ENCODE measurements at places on chromosomes 1 and 21.

GRCh38 chr1:226792368-226792767 is 53.3 kb upstream of the ITPKB start:
- no peak for DNase-seq

- DNase-seq = no peak
Observed at GRCh38 chr1:56028244-56028643, 551.1 kb downstream of the PLPP3 start.

DNA sequence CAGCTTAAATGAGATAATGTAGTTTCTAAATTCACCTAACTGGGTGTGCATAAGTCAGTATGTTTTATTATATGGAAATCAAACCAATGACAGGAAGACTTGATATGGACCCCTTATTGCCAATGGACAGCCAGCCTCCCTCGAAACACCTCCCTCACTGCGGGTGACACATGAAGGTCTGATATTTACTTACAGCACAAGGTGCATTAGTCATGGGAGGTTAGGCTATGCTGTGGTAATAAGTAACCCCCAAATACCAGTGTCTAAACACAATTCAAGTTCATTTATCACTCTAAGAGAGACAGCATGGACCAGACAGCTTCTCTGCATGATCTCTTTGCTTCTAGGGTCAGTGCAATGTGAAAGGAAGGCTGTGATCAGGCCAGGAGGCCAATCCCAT is 126.0 kb upstream of the KCNJ6 start:
- no peak for DNase-seq

GRCh38 chr1:54378157-54378873 is 27.9 kb downstream of the SSBP3 start:
- no peak for DNase-seq

- no peak for DNase-seq
Observed at GRCh38 chr1:235910357-235911299, 43.9 kb upstream of the LYST start.

DNA sequence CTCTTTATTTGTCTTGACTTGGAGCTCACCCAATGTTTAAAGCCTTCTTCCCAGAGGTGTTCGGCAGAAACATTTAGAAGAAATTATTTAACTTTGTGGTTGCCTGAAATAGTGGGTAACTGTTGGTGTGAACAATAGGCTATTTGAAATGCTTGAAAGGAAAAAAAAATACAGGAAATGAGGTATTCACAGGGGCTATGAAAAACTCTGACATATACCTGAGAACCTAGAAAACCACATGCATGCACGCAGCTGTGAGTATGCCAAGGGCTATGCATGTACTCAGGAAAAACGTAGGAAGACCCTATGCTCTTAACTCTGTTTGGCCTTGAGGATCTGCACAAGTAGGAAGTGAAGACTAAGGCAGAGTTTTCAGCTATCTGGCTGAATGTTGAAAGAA is 16.4 kb upstream of the RNF186 start:
- DNase-seq = no peak

DNA sequence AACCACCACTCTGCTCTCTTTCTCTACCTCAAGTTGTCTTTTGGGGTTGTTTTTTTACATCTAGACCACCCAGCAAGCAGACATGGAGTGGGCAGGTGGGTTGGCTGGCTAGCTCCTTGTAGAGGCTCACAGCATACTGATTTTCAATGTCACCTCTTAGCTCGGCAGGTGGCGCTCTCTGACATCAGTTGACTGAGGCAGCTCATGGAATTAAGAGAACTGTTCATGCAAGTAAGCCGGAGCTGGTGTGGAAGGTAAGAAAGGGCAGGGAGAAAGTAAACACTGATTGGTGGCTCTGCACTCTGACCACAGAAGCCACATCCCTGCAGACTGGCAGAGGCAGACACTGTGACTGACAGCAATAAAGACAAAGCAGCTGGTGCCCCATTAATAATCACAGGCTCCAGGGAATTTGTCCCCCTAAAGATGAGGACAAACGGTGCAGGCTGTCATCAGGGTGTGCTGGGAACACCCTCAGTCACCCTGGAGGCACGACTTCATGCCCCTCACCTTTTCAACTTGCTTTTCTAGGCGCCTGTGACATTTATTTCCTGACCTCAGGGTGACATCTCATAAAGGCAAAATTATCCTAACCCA is 226.8 kb downstream of the LMX1A start:
- DNase-seq = no peak

GRCh38 chr1:93598396-93598795 is 83.2 kb downstream of the BCAR3 start:
- DNase-seq = no peak

GRCh38 chr1:228045871-228046270 is 36.6 kb upstream of the ARF1 start:
- no peak for DNase-seq

DNA sequence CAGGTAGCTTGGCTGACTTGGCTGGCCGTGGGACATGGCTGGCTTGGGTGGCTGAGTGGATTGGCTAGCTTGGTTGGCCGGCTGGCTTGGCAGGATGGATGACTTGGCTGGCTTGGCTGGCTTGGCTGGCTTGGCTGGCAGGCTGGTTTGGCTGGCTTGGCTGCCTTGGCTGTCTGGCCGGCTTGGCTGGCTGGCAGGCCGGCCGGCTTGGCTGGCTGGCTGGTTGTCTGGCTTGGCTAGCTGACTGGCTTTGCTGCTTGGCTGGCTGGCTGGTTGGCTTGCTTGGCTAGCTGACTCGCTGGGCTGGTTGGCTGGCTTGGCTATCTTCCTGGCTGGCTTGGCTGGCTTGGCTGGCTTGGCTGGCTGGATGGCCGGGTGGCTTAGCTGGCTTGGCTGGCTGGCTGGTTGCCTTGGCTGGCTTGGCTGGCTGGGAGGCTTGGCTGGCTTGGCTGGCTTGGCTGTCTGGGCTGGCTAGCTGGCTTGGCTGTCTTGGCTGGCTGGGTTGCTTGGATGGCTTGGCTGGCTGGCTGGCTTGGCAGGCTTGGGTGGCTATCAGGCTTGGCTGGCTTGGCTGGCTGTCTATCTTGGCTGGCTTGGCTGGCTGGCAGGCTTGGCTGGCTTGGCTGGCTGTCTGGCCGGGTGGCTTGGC is 129.7 kb upstream of the FAM72C start:
- no peak for DNase-seq

GRCh38 chr1:15046487-15047165 is 106.9 kb upstream of the TMEM51 start:
- peak; percentile 61 for DNase-seq

GRCh38 chr1:207352554-207352953 is 31.1 kb downstream of the CD55 start:
- DNase-seq = no peak

- no peak for DNase-seq
Observed at GRCh38 chr1:16226490-16227179, 10.3 kb downstream of the CPLANE2 start.
